RWPE2 (cell line): ENCODE measurements at places on chromosomes 3 and 15.

GRCh38 chr15:32677238-32677750, 35.8 kb downstream of the SCG5 start:
- H3K27ac ChIP-seq = no peak overlapping the region
- H3K36me3 ChIP-seq = no peaks in the 10 kb centered on the region
- no peak for DNase-seq

DNA sequence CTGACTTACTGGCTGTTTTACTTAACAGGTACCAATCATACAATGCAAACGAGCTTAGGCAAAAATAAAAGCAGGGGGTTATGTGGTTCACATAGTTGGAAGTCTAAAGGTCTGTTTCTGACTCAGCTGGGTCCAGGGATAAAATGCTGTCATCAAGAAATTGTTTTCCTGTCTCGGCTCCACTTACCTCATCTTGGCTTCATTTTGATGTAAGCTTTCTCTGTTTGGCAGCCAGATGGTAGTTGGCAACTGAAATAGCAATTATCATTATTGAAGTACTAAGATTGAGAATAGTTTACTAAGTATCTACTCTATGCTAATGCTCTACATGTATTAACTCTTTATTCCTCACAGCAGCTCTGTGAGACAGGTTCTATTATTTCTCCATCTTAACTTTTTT, 36.8 kb upstream of the CNTN3 start:
- H3K27me3 ChIP-seq = no peaks in the 10 kb centered on the region
- no peak overlapping the region for H3K27ac ChIP-seq
- no peak overlapping the region for H3K4me3 ChIP-seq
- DNase-seq = no peak
- no peaks in the 10 kb centered on the region for H3K36me3 ChIP-seq

- peak overlapping the region; percentile 91 for H3K4me3 ChIP-seq
- peaks cover 7% of the 10 kb centered on the region for H3K4me1 ChIP-seq
- H3K36me3 ChIP-seq = peaks cover 27% of the 10 kb centered on the region
- peak overlapping the region; percentile 59 for H3K27ac ChIP-seq
- H3K27me3 ChIP-seq = no peaks in the 10 kb centered on the region
Measured at GRCh38 chr3:132418916-132419315, 1.6 kb downstream of the DNAJC13 start.

DNA sequence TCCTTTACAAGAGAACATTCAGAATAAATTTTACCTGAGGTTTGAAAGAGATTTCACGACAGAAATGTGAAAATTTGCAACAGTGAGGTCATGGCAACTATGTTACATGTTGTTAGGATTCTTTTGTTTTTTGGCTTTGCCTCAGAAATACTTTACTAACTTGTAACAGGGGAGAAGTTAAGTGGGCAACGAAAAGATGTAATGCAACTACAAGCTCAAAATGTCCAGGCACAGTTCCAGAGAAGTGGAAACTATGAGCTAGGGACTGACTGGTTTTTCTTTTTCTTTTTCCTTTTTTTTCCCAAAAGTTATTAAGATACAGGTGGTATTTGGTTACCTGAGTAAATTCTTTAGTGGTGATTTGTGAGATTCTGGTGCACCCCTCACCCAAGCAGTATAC, 111.5 kb upstream of the PPP2R3A start:
- no peaks in the 10 kb centered on the region for H3K36me3 ChIP-seq
- peaks cover 5% of the 10 kb centered on the region for H3K27me3 ChIP-seq
- DNase-seq = no peak
- no peak overlapping the region for H3K4me3 ChIP-seq
- H3K4me1 ChIP-seq = no peaks in the 10 kb centered on the region
- no peak overlapping the region for H3K27ac ChIP-seq

DNA sequence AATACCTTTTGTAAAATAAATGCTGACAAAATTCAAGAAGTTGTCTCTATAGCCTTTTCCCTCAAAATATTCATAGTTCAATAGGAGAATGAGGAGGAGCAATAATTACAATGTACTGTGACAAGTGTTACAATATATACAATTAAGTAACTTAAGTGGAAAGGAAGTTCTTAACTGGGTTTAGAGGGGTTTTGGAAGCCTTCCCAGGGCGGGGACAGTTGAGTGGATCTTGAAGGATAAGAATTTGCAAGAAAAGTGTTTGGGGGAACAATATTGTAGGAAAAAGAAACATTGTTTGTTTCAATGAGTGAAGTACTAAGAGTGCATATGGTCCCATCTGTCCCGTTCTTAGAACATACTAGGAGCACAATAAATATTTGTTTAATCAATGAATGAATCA, 165.2 kb upstream of the PLSCR5 start:
- no peak overlapping the region for H3K27ac ChIP-seq
- no peak overlapping the region for H3K4me3 ChIP-seq
- no peaks in the 10 kb centered on the region for H3K4me1 ChIP-seq

GRCh38 chr3:73245459-73245858, 184.0 kb downstream of the EBLN2 start:
- H3K4me1 ChIP-seq = no peaks in the 10 kb centered on the region
- H3K27me3 ChIP-seq = no peaks in the 10 kb centered on the region
- no peak overlapping the region for H3K27ac ChIP-seq
- H3K4me3 ChIP-seq = no peak overlapping the region
- no peak for DNase-seq
- H3K36me3 ChIP-seq = no peaks in the 10 kb centered on the region

- H3K27me3 ChIP-seq = no peaks in the 10 kb centered on the region
- H3K4me3 ChIP-seq = no peak overlapping the region
- peak; percentile 58 for DNase-seq
- H3K36me3 ChIP-seq = peaks cover 87% of the 10 kb centered on the region
- no peaks in the 10 kb centered on the region for H3K4me1 ChIP-seq
Measured at GRCh38 chr15:70053716-70054229, 43.9 kb downstream of the TLE3 start.

DNA sequence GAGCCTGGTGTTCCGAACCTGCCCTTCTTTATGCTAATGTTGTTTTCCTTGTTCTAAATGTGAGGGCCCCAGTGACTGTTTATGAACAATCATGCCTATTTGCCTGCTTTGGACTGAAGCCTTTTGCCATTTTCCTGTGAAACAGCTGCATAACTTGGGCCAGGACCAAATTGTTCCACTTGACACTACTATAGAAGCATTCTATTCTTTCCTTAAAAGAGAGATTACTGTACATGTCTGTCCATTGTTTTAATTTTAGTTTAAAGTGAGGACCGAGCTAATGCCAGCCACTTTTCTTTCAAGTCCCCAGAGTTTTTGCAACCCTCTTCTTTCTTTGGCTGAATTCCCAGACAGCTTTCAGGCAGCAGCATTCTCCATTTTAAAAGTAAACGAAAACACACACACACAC, 980.3 kb downstream of the CADM2 start:
- no peaks in the 10 kb centered on the region for H3K36me3 ChIP-seq
- H3K4me3 ChIP-seq = no peak overlapping the region
- no peaks in the 10 kb centered on the region for H3K4me1 ChIP-seq
- no peaks in the 10 kb centered on the region for H3K27me3 ChIP-seq
- H3K27ac ChIP-seq = no peak overlapping the region

- no peaks in the 10 kb centered on the region for H3K4me1 ChIP-seq
- no peaks in the 10 kb centered on the region for H3K36me3 ChIP-seq
- DNase-seq = peak; percentile 19
- H3K27ac ChIP-seq = no peak overlapping the region
- no peak overlapping the region for H3K4me3 ChIP-seq
Measured at GRCh38 chr3:13299531-13300155, 120.5 kb downstream of the NUP210 start.

GRCh38 chr15:38867556-38867955, 302.9 kb upstream of the RASGRP1 start:
- H3K27me3 ChIP-seq = no peaks in the 10 kb centered on the region
- H3K4me3 ChIP-seq = no peak overlapping the region
- H3K27ac ChIP-seq = no peak overlapping the region
- DNase-seq = no peak

DNA sequence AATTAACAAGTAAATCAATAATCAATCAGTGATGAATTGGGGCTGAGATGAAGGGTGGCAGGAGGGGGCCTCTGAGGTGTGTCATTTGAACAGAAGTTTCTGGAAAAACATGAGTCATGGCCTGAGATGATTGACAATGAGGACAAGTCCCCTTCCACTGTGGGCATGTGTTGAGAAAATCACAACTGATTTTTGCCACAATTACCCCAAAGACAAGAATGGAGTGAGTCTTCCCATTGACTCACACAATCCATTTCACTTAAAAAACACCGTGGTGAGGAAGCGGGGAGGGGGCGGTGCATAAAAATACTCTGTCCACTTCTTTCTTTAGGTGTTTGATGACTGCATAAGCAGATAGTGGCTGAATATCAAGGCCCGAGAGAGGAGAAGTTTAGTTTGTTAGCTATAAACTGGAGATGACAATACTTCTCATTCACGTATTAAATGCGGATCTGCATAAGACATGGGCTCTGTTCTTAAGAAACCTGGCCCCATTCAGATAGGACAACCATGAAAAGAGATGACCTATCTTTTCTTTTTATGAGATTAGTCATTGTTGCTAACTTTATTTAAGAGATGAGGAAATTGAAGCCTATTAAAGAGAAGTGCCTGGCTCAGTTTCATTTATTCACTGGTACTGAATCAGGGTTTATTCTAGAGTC, 34.7 kb downstream of the SHC4 start:
- no peaks in the 10 kb centered on the region for H3K27me3 ChIP-seq
- H3K27ac ChIP-seq = no peak overlapping the region
- no peak overlapping the region for H3K4me3 ChIP-seq
- no peak for DNase-seq
- no peaks in the 10 kb centered on the region for H3K36me3 ChIP-seq
- H3K4me1 ChIP-seq = peaks cover 18% of the 10 kb centered on the region

- no peak for DNase-seq
- H3K4me3 ChIP-seq = no peak overlapping the region
- H3K27ac ChIP-seq = no peak overlapping the region
- no peaks in the 10 kb centered on the region for H3K27me3 ChIP-seq
- no peaks in the 10 kb centered on the region for H3K4me1 ChIP-seq
Measured at GRCh38 chr3:973340-973739, 119.5 kb upstream of the CNTN6 start.

DNA sequence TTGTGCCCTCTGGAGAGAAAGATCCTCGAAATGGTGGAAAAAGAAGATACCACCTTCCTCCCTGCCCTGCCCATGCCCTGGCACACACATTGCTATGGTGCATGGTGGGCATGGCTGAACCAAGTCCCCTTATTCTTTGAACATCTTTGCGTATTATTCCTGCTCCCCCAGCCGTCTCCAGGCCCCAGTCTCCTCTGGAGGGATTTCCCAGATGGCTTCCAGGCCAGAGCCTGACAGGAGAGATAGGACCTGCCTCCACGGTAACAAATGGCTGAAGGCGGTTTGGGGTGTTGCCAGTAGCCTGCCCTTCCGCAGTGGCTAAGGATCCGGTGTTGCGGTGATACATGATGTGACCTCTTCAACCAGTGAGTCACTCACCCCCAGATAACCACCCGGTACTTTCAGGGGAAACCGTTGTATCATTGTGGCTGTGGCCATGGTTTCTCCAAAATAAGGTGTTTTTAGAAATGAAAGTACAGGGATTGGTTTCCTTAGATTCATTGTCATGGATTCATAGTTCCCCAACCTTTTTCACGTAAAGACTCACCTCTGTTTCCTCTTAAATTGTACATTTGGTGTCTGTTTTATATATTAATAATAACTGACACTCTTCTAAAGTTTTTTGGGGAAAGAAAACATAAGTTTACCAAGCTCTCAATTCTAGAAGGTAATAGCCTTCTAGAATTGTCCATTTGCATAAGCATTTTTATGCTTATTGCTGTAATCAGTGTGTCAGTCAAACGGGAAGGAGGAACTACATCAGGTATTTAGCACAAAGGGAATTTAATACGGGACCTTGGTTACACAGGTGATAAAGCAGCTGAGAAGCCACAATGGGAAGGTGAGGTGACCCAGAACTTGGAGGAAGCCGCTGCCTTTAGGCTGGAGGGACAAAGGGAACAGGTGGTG, 25.9 kb downstream of the SMAD3 start:
- H3K27ac ChIP-seq = peak overlapping the region; percentile 49
- H3K27me3 ChIP-seq = no peaks in the 10 kb centered on the region
- H3K4me3 ChIP-seq = no peak overlapping the region
- peaks cover 53% of the 10 kb centered on the region for H3K36me3 ChIP-seq
- peak; percentile 98 for DNase-seq
- H3K4me1 ChIP-seq = peaks cover 83% of the 10 kb centered on the region

DNA sequence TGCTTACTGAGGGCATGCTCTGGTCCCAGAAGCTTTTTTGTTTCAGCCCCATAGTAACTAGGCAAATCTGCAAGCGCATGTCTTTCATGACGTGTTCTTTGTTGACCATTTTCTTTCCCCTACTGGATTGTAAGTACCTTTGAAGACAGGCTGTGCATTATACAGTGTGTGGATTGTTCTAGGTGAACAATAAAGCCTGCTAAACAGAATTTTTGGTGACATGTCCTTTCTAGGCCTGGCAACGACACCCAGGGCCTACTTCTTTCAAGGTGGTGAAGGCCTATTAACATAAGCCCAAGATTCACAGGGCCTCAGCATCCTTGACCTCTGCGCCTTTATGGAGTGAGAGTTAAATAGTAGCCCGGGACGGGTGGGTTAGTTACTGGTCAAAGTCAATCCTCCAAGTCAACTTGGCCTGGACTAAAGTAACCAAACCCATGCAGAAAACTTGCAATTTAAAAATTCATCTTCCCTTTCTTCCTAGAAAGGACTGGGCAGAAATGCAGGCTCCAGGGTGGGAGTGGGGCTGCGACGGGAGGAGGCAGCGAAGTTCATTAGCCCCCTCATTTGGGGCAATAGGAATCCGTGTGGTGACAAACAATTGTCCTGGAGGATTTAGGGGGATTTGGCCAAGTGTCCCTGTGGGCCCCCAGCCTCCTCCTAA, 37.6 kb upstream of the TRIM71 start:
- H3K27me3 ChIP-seq = no peaks in the 10 kb centered on the region
- H3K4me1 ChIP-seq = no peaks in the 10 kb centered on the region
- H3K27ac ChIP-seq = no peak overlapping the region
- DNase-seq = no peak
- no peaks in the 10 kb centered on the region for H3K36me3 ChIP-seq
- no peak overlapping the region for H3K4me3 ChIP-seq

DNA sequence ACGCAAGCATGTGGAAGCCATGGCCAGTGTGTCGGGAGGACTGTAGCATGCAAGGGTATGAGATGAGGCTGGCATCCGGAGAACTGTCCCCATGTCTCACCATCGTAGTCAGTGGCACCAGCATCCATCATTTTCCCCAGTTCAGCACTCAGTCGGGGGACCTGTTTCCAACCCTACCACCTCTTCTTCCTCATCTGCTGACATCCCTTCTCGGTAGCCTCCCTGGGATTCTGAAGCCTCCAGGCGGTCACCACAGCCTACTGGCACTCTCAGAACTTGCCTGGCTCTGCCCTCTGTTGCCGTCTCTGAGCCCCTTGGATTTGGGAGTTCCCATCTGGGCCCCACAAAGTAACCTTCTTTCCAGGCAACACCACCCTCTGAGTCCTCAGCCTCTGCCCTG, 131.1 kb upstream of the ABHD17C start:
- H3K27me3 ChIP-seq = no peaks in the 10 kb centered on the region
- no peak for DNase-seq
- H3K36me3 ChIP-seq = no peaks in the 10 kb centered on the region
- H3K27ac ChIP-seq = no peak overlapping the region
- no peak overlapping the region for H3K4me3 ChIP-seq
